ENCODE measurements at places on chromosomes 1 and 21.

DNA sequence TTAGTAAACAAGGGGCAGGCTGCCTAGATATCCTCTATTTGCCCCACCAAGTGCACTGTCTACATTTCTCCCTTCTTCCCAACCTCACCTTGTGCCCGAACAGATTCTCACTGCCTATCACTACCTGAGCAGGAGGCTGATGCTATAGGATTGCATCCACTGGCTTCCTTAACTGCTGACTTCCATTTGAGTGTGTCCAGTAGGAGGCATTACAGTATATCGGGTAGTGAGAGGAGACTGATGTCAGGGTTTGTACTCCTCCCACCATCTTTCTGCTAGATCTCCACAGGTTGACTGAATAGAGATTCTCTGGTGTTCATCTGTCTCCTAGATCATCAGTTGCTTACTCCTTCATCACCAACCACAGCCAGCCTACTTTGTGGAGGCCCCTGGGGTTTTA is 796.3 kb downstream of the LRRIQ3 start:
- DNase-seq: no peak

- peak; percentile 18 for DNase-seq
Observed at GRCh38 chr1:45686015-45686287, 382 bp downstream of the GPBP1L1 start.

DNA sequence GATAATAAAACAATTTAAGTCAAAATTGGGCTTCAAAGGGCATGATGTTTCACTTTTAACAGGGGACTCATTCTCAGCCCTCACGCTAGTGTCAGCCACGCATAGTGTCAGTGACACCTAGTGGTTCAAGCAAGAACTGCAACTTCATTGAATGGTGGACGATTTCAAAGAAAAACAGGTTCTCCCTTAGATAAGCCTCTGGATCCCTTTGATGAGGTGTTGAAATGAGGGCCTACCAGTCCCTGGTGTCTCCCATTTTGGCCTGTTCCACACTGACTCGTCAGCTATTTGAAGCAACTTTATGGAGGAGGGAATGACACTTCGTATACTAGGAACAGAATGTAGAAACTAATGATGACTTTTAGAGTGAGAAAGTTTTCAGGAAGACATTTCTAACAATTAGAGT is 56.2 kb downstream of the FCRL5 start:
- DNase-seq: no peak

DNA sequence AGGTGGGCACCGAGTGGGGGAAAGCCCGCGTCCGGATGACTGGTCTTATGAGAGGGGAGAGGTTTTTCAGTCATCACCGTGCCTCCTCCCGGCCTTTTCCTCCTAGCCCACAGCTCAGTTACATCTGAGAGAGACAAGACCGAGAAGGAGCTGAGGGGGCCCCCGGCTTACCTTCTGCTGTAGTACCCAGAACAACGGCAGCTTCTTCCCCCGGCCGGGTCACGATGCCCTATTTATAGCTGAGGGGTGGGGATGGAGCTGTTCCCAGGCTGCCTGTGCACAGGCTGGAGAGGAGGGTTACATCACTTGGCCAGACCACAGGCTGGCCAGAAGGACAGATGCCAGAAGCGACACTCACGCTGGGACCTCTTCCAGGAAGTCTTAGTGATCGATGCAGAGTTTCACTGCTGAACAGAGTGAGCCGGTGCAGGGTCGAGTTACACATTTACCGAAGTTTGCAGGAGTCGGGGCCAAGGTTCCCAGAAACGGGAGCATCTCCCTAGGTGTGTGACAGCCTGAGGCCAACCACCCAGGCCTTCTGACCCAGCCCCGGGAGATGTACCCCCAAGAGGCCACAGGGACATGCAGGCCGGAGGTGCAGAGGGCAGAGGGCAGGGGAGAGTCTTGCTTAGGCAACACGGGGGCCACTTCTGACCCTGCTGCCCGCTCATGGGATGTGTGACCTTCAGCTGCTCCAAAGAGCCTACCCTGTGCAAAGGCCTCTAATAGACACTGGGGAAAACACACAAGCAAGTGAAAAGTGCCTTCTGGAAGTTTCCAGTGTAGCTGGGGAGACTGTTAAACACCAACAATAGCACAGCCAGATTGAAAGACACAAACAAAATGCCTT is at the start of gene AGT:
AGT (minus strand) TSS at position 208 of the 850 bp plus-strand sequence. CDS start 3,299 bp downstream, outside the sequence.
- DNase-seq: no peak

- DNase-seq: no peak
Observed at GRCh38 chr1:11684070-11684469, 3.1 kb upstream of the MAD2L2 start.

DNA sequence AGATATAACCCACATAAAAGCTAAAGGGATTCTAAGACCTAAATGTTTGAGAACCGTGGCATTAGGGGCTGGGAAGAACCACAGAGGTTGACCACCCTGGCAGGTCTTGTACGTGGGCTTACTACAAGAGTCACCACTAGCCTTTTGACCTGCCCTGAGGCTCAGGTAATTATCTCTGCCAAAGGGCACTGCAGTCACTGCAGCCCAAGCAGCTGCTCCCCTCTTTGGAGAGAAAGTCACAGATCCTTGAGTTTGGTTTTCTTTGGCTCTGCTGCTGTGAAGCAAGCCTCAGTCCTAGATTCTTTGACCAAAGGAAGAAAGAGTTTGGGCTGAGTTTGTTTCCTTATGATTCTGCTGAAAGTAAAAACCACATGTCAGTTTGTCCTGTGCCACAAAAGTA is 11.6 kb downstream of the PARK7 start:
- DNase-seq: no peak

DNA sequence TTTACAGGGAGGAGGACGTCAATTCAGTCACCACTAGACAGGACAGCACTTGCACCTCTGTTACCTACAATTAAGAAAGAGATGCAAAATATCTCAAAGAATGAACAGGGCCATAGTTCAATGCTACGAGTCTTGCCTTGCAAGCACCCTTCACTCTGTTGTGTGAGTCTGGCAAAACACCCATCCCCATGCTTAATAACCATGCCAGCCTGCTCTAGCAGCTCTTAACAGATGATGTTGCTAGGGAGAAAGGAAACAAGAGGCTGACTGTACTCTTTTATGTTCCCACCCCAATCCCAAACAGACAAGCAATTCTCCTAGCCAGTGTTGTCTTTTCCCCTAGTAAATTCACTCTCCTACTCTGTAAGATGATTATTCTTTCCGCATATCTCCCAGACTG is 5.3 kb downstream of the CBR1 start:
- DNase-seq: no peak

DNA sequence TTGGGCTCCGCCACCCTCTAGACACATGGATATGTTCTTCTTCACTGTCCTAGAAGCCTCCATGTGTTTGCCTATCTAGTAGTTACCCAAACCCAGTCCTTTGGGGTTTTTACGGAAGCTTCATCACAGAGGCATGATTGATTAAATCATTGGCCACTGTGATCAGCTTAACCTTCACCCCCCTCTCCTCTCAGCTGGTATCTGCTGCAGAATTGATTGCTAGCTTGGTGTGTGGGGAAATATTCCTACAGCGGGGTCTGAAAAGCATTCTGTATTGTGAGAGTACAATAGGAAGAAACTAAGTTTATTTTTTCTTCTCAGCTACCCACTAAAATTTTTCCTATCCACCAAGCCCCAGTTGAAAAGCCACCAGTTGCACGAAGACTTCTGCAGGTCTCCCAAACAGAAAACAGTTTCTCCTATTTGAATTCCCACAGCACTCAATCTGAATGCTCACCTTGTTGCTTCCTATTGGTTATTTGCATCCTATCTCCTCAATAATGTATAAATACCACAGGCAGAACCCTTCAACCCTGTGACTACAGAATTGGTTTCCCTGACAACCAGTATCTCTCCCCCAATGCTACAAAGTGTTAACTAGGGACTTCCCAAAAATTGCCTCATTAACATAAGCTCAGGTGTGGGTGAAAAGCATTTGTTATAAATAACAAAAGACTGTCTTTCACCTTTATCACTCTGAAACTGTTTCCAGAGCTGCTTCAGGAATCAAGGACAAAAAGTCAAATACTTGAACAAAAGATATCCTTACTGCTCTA is 9.3 kb upstream of the VANGL1 start:
- DNase-seq: no peak

GRCh38 chr1:43530483-43531106 is at the start of gene PTPRF:
Gene PTPRF (plus strand): TSS chr1:43530883. CDS start chr1:43545076, 14,193 bp downstream.
- no peak for DNase-seq

- no peak for DNase-seq
Observed at GRCh38 chr1:27567971-27568299, 36.0 kb downstream of the AHDC1 start.

DNA sequence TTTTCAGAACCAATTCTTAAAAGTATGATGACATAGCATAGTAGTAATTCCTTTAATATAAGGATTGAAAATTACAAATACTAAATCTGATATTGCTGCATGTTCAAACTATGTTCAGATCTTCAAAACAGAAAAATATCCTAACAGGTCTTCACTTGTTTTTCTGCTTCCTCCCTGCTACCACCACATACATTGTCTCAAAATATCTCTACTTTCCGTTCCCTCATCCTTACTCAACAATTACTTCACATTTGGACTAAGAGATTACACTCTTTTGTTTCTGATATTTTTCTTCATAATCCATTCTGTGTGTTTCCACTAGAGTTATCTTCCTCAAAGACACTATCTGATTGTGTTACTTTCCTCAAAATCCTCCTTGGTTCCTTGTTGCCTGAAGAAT is 125.1 kb downstream of the NEK7 start:
- DNase-seq: no peak

DNA sequence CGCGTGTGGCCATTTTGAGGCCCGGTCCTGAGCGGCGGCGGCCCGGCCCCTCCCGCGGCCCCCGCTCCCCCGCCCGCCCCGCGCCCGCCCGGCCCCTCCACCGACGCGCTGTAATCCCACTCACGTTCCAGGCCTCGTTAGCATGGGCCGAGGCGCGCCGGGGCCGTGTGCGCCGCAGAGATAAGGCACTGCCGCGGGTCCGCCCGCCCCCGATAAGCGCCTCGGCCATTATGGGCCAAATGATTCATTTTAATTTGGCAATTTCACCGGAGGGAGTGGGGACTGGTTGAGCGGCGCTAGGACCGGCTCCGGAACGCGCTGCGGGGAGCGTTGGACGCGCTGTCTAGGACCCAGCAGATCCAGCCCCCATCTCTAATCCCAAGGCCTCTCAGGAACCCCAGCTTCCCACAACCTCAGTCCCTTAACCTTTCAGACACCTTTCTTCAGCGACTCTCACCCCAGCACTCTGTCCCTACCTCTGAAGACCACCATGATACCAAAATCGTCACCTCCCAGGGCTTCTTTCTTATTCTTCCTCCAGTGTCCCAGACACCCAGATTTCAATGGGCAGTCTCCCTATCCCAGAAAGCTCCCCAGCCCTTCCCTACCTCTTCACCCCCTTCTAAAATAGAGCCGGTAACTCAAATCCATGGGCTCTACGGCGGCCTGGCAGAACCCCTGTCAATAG is at the start of gene TAL1:
TAL1 (minus strand) TSS at position 39 of the 688 bp plus-strand sequence. CDS start 6,337 bp downstream, outside the sequence.
- DNase-seq: no peak

- DNase-seq: no peak
Observed at GRCh38 chr1:74767490-74767889, 34.5 kb downstream of the TYW3 start.

Measured in GM12891 (cell line).